ENCODE measurements at places on chromosomes 6 and 20. TPM values are rescaled to one million over a fixed set of nuclear protein-coding genes. Genes with fewer than 3 reads are reported as not detected.
A peak's percentile ranks its signal among the peaks of the same experiment; 100 is the strongest.

DNA sequence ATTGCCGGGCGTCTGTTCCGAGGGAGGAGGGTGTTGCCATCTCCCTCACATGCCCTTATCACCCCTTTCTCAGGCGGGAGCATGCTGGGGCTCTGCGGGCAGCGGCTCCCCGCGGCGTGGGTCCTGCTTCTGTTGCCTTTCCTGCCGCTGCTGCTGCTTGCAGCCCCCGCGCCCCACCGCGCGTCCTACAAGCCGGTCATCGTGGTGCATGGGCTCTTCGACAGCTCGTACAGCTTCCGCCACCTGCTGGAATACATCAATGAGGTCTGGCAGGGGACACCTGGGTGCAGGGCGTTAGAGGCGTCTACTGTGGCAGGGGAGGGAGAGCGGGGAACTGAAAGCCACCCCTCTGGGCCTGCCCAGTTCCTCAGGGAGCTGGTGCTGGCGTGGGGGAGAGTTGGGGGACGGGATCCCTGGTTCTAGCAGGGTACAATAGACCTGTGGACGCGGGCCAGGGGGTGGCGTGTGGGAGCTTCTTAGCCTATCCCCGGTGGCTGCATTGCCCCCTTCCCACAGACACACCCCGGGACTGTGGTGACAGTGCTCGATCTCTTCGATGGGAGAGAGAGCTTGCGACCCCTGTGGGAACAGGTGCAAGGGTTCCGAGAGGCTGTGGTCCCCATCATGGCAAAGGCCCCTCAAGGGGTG, 697 bp downstream of the PPT2 start:
- DNase-seq = peak; percentile 76

- DNase-seq = no peak
Observed at GRCh38 chr20:25005661-25006060, 13.1 kb upstream of the APMAP start.

DNA sequence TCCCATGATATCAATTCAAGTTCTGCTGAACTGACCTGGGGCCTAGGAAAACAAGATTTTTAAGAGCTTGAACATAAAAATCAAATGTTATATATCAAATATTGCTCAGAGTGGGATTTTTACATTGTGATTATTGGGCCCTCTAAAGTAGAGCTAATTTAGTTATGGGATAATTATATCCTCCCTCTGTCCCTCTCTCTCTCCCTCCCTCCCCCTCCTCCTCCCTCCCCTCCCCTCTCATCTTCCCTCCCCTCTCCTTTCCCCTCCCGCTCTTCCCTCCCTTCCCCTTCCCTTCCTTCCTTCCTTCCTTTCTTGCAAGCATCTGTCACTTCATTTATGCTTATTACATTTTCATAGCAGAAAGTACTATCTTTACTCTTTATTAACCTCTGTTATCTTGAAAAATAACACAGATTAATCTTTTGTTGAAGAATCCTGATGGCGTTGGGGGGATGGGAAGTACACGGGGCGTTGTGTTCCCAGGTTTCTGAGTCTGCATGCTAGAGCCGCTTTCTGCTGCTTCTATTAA, 32.8 kb downstream of the KIF25 start:
- no peak for DNase-seq

Gene TRAM2
- 17.7 TPM for total RNA-seq

All from PC-3 (cell line).